ENCODE measurements at places on chromosomes 13 and 19. TPM values are rescaled to one million over a fixed set of nuclear protein-coding genes. Genes with fewer than 3 reads are reported as not detected.

DNA sequence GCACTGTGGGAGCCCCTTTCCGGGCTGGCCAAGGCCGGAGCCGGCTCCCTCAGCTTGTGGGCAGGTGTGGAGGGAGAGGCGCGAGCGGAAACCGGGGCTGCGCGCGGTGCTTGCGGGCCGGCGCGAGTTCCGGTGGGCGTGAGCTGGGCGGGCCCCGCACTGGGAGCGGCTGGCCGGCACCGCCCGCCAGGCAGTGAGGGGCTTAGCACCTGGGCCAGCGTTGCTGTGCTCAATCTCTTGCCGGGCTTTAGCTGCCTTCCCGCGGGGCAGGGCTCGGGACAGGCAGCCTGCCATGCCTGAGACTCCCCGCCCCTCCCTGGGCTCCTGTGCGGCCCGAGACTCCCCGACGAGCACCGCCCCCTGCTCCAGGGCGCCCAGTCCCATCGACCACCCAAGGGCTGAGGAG, 405.2 kb upstream of the PRR20A start:
- no peak for DNase-seq

- no peak for DNase-seq
These were observed 912 bp downstream of the GRK1 start for GRCh38 chr13:113667771-113668490.

DNA sequence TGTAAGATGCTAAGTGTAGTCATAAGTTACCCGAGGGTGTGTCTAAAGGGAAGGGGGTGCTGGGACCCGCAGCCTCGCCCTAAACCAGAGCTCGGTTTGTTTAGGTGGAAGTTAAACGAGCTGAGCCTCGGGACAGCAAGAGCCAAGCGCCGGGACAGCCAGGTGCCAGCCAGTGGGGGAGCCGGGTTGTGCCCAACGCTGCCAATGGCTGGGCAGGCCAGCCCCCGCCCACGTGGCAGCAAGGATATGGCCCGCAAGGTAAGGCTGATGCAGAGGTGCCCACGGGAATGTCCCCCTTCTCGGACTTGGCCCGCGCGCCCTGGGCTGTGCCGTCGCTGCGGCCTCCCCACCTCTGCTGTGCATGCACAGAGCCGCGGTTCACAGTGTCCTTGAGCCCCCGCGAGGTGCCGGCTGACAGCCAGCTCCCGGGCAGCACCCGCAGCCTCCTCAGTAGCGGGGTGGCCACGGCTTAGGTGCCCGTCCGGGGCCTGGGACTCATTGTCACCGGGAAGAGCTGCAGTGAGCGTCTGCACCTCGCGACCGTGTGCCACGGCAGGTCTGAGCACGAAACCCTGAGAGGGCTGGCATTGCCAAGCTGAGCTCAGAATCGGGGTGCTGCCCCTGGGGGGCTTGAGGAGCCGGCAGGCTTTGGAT, 9.3 kb upstream of the RPS15 start:
- DNase-seq: no peak

GRCh38 chr13:113148407-113148806, 10.0 kb upstream of the PROZ start:
- DNase-seq: no peak

GRCh38 chr13:51823863-51824262, 19.9 kb upstream of the DHRS12 start:
- DNase-seq: no peak

Gene ZNF507
- total RNA-seq: 23.5 TPM

Gene TSSK6
- 3.7 TPM for total RNA-seq

Gene ZFR2
- total RNA-seq: 0.22 TPM

Measured in kidney (tissue), 22 donors.